ENCODE measurements at places on chromosomes 12 and 14. TPM values are rescaled to one million over a fixed set of nuclear protein-coding genes. Genes with fewer than 3 reads are reported as not detected.

DNA sequence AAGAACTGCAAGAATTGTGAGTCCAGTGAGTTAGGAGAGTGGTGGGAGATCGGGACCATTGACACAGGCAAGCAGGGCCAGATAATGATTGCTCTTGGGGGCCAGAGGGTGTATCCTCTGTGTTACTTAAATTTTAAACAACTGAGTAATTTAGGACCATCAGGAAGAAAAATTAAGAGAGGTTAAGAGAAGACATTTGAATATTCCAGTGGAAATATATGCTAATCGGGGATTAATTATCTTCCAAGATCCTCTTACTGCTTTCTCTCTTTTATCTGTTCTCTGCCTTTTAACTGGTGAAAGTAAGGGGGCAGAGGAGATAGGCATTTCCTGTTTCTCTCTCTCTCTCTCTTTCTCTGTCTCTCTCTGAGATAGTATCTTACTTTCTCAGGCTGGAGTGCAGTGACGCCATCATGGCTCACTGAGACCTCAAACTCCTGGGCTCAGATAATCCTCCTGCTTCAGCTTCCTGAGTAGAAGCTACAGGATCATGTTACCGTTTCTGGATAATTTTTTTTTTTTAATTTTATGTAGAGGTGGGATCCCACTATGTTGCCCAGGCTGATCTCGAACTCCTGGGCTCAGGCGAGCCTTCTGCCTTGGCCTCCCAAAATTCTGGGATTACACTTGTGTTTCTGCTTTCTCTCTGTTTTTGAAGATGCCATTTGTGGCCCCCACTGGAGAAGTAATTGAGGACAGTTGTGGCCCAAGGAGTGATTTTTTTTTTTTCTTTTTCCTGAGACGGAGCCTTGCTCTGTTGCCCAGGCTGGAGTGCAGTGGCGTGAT is 85.1 kb downstream of the DIP2B start:
- DNase-seq = no peak

GRCh38 chr12:127277882-127278281 is 989.1 kb upstream of the TMEM132C start:
- no peak for DNase-seq

- no peak for DNase-seq
Observed at GRCh38 chr12:12017135-12017581, 53.6 kb upstream of the BCL2L14 start.

DNA sequence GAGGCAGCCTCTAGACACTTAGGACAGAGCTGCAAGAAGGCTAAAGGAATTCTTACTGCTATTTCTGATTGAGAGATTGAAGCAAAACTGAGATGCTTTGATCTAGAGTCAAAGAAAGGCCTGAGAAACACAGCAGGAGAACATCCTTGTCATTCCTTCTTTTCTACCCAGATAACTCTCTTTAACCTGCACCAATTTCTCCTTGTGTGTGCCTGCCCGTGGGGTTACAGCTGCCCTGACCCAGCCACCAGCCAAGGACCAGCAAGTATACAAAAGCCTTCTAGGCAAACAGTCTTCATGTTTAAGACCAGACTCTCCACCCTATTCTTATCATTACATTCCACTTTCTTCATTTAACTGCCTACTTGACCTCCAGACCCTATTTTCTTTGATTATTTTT is 81.7 kb upstream of the PRB2 start:
- no peak for DNase-seq

DNA sequence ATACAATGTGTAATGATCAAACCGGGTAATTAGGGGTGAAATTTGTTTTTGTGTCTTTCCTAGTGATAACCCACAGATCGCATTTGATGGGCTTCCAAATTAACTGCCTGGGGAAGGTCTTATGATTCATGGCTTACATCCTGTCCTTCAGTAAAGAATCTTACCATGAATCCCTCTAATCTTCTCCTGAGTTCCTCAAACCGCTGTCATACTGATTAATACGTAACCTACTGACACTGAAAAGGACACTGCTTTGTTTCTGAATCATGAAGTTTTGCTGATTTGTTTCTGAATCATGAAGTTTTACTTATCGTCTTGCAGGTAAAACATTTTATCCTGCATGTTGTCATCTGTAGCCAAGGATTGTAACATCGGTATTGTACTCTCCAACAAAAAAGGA is 52.0 kb upstream of the CRY1 start:
- no peak for DNase-seq

C14orf180 gene
- total RNA-seq = 67.8 TPM

CCDC197 gene
- 3.4 TPM for total RNA-seq

CCDC175 gene
- not detected for total RNA-seq

Data from cardiac septum (tissue), 1 donor.